ENCODE measurements at places on chromosomes 12 and 14.

- no peak for DNase-seq
These were observed 427.8 kb downstream of the BTG1 start for GRCh38 chr12:91717804-91718203.

DNA sequence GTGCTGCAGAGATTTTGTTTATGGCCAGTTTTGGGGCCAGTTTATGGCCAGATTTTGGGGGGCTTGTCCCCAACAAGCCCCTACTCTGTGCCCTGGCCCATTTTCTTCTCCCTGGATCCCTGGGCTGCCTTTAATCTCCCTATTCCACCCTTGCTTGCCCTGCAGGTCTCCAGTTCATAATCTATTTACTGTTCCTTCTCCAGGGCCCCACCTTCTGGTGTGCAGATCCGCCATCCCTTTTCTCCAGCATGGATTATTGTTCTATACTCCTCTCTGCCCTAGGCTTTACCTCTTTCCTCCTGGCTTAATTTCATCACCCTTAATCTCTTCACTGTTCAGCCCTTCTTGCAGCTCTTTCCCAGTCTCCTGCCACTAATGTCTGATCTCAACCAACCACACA, 26.0 kb upstream of the NUDT4 start:
- no peak for DNase-seq

GRCh38 chr14:106459971-106460730, 933.8 kb downstream of the TMEM121 start:
- DNase-seq, result no peak

GRCh38 chr14:69096781-69097475, 56.0 kb downstream of the DCAF5 start:
- no peak for DNase-seq

GRCh38 chr12:3222306-3222705, 145.1 kb downstream of the TSPAN9 start:
- DNase-seq, result no peak

GRCh38 chr12:85557850-85558249, 277.8 kb downstream of the ALX1 start:
- no peak for DNase-seq

DNA sequence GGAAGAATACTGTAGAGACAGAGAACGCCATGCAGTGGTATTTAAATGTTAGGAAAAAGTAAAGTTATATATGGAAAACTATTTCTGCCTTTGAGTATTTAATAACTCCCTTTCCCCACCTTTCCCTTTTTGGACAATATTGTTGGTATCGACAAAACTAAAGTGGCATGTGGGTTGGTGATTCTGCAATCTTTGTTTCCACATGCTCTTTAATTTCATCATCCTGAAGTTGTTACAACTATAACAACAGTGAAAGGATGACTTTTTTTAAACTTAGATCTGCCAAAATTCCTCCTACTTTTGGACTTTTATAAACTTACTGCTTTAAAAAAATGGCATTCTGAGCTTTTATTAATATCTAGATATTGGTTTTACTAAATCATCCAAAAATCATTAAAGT, 25.3 kb downstream of the TTC8 start:
- no peak for DNase-seq

DNA sequence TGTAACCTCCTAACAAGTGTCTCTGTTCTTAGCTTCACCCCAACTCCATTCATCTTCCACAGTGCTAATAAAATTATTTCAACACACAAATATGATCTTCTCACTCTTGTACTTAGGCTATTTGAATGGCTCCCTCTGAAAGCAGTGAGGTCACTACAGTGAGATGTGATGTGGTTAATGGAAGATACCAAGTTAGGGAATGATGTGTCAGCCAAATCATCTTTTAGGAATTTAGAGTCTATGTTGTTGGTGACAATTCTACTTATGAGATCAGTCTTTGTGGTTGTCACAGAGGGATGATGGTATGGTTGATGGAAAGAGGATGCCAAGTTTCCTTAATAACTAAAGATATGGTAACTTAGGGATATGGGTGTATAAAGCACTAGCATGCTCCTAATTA, 57.6 kb downstream of the POLR3B start:
- DNase-seq, result no peak

DNA sequence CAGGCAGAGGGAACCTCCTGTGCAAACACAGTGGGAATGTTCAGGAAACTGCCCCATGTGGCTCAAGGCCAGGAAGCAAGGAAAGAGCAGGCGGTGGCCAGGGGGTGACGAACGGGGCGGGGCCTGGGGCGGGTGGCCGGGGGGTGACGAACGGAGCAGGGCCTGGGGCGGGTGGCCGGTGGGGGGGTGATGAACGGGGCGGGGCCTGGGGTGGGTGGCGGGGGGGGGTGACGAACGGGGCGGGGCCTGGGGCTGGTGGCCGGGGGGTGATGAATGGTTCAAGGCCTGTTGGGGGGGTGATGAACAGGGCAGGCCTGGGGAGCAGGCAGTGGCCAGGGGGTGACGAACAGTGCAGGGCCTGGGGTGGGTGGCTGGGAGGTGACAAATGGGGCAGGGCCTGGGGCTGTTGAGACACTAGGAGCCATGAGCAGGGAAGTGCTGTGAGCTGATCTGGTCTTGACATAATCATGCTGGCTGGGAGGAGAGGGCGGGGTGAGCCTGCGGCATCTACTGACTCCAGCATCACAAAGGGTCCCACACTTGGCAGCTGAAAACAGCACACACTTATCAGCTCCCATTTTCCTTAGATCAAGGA, 62.7 kb upstream of the FBRSL1 start:
- DNase-seq, result no peak

- DNase-seq, result no peak
These were observed 167.1 kb downstream of the CRADD start for GRCh38 chr12:93844164-93844784.

DNA sequence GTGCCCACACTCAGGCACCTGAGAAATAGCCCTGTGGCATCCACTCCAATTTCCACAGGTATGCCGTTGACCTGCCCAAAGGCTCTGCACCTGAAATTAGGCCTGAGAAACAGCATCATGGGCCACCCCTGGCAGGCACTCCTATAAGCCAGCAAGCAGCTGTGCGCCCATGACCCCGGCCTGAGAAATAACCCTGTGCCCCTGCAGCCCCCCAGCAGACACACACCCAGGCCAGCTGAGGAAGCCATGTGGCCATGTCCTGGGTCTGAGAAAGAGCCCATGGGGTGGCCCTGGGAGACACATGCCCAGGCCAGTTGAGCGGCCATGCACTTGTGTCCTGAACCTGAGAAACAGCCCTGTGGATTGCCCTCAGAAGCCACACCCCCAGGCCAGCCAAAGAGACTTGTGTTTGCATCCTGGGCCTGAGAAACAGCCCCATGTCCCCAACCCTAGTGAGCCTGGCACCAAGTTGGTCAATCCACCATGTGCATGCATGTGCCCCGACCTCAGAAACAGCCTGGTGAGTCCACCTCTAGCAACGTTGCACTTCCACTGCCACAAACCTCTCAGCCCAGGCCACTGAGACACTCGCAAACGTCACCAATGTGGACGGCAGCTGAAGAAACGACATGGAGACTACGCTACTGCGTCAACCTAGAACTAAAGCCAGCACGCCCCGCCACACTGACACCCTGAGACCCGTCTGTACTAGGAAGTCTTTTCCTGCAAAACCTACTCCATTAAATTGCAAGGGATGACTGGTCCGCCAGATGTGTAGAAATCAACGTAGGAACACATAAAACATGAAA, 411.9 kb downstream of the TMEM121 start:
- DNase-seq, result no peak

- DNase-seq, result peak; percentile 14
These were observed 217.1 kb downstream of the SLC38A4 start for GRCh38 chr12:46608431-46609272.

GRCh38 chr14:97120611-97121031, 323.4 kb downstream of the VRK1 start:
- DNase-seq, result no peak

GRCh38 chr12:54384591-54385041, at the start of gene ZNF385A:
Gene ZNF385A, minus strand, starts transcription at chr12:54384733. Its CDS starts 219 bp downstream, at chr12:54384514.
- DNase-seq, result peak; percentile 72

DNA sequence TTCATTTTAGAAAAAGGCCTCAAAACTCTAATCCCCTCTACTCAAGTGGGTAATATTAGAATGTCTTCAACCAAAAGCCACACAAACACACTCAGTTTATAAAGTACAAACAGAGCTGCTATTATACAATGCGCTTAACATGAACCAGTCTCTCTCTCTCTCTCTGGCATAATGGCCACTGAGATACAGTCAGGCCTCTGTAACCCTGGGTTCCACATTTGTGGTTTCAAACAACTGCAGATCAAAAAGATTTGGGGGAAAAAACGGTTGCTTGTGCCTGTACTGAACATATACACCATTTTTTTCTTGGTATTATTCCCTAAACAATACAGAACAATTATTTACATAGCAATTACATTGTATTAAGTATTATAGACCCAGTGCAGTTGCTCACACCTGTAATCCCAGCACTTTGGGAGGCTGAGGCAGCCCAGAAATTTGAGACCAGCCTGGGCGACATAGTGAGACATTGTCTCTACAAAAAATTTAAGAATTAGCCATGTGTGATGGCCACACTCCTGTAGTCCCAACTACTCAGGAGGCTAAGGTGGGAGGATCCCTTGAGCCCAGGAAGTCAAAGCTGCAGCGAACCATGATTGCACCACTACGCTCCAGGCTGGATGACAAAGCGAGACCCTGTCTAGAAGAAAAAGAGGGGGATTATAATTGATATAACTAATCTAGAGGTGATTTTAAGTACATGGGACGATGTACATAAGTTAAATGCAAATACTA, 5.6 kb downstream of the SLC11A2 start:
- no peak for DNase-seq

GRCh38 chr14:66135831-66136230, 350.3 kb upstream of the CCDC196 start:
- DNase-seq, result peak; percentile 35

- DNase-seq, result no peak
These were observed 87.2 kb upstream of the FRMD6 start for GRCh38 chr14:51564460-51564859.

- no peak for DNase-seq
These were observed 2.5 kb downstream of the LGALS3 start for GRCh38 chr14:55131370-55132137.

DNA sequence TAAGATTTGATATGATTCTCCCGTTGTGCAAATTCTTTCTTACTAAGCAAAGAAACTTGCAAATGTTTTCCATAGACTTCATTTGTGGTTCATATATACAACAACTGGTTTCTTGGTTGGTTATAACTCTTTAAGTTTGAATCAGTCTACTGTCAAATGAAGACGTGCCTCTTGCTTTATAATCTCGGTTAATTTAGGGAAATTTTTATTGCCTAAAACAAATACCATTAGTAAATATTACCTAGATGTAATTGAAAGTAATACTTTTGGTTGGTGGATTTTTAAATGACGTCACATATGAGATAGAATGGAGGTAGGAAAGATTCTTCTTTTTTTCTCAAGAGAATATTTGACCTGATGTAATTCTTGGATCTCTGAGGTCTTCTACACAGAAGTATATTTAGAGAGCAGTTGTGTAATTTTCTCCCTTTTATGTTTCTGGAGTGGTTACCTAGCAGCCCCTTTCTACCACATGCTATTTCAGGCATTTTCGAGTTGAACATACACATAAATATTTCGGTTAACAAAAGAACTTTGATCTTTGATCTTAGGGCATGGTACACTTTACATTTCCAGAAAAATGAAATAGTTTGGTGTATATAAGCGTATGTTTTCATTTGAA, 1.7 kb downstream of the ATF7IP start:
- DNase-seq, result peak; percentile 61

DNA sequence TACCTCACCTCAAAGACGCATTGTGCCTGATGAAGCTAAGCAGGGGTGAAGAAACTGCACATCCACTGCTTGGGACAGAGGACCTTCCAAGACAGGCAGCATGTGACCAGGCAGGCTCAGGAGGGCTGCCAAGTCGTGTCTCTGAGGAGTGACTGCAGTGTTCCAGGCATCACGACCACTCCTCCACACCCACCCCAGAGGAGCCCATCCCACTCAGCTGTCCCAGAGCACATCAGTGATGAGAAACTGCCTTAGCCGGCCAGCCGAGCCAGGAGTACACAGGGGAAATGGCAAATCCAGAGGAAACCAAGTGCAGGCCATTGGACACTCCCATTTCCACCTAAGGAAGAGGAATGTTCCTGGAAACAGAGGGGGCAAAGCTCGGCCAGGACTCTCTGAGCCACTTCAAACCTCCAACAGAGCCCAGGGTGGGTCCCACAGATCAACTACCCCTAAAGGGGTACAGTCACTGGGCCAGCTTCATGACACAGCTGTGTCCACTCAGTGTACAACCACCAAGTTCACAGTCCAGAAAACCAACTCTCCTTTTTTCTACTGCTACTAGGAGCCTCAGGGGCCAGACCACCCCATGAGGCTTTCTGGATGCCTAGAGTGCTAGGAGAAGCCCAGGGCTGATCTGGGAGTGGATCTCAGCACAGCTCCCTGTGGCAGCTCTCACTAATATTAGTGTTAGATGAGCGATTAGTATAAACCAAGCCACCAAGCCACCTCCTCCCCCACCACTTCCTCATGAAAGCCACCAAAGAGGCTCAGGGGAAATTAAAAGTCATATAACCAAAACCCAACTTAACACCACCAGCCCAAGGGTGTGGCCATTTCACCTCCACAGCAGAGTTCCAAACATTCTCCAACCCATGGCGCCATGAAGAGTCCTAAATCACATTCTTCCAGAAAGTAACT, 15.4 kb downstream of the PXN start:
- no peak for DNase-seq

GRCh38 chr14:29163109-29163508, 396.5 kb downstream of the FOXG1 start:
- DNase-seq, result no peak

DNA sequence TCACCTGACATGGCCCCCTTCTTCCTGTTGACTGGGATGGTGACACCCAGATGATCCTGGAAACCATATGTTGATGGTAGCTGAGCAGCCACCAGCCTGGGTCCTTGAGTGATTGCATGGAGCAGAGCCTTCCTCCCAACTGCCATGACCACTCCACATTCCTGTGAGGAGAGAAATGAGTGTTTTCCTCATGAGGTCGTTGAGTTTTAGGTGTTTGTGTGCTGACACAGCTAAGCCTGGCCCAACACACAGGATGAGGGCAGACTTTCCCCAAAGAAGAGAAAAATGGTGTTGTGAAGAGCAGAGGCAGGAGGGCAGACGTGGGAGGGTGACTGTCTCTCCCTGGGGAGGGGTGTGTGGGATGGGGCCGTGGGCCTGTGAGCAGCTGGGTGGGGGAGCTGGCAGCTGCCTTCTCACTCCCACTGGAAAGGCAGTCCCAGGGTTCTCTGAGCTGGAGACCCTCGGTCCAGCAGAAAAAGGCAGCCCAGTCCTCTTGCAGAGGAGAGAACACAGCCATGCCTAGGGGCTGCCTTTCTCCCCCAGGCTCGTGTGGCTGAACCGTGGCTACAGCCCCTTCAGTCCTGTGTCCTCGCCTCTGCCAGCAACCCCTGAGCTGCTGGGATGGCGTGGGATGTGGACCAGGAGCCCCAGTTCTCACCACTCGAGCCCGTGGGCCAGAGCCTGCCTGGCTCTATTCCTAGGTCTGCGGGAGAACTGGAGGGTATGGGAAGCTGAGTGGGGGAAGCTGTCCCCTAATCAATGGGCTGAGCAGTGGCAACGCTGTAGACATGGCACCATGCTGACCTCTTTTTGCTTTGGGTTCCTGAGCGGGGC, 257.0 kb downstream of the ADGRD1 start:
- DNase-seq, result no peak

Data from umbilical cord (tissue), 2 donors.